ENCODE measurements at places on chromosomes 1 and 21.

- DNase-seq = peak; percentile 58
These were observed 12.0 kb upstream of the ZNF362 start for GRCh38 chr1:33244143-33244808.

GRCh38 chr1:235423214-235423652, 56.0 kb downstream of the TBCE start:
- no peak for DNase-seq

DNA sequence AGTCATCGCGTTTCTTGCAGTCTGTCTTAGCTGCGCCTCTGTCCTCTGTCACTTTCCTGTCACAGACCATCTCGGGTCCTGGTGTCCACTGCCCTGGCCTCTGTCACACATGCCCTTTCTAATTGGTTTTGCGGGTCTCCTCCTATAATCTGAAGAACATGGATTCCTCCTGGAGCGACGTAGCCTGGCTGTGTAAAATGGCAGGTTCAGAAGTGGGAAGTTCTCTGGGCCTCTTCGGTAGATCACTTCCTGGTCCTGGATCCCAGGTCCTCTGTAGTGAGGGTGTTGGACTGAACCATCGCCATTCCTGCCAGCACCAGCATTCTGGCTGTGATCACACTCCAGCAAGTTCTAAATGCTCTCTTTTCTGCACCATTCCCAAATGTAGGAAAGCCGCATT, 857 bp downstream of the FAM3B start:
- DNase-seq = no peak

- no peak for DNase-seq
These were observed 4.1 kb upstream of the PRDM16 start for GRCh38 chr1:3064901-3065300.

DNA sequence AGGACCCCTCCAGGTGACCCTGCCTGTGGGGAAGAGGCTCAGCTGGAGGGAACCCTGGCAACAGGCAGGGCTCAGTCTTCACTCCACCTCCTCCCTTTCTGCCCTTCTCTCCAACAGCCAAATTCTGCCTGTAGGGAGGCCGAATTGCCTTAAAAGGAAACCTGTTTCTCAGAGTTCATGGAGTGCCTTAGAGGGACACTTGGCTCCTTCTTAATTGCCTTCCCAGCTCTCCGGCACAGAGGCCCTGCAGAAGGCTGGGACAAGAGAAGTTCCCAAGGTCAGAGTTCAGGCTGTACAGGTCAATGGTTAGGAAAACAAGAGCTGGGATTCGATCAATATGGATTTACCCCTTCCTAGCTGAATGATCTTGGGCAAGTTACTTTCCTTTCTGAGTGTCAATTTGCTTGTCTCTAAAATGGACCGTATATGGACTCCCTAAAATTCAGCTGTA, 6.2 kb downstream of the CSRP1 start:
- no peak for DNase-seq

DNA sequence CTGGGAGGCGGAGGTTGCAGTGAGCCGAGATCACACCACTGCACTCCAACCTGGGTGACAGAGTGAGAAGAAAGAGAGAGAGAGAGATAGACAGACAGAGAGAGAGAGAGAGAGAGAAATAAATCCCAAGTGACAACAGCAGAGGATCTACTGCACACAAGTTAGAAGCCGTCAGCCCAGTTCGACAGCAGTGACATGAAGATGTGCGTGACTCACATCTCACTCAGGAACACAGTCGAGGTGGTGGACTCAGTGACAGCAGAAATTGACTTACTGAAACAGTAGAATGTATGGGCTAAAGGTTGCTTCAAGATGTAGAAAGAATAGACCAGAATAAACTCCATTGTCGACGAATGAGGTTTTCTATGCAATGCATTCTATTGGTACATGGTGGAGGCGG, 77.0 kb upstream of the KRTAP19-8 start:
- DNase-seq = no peak

DNA sequence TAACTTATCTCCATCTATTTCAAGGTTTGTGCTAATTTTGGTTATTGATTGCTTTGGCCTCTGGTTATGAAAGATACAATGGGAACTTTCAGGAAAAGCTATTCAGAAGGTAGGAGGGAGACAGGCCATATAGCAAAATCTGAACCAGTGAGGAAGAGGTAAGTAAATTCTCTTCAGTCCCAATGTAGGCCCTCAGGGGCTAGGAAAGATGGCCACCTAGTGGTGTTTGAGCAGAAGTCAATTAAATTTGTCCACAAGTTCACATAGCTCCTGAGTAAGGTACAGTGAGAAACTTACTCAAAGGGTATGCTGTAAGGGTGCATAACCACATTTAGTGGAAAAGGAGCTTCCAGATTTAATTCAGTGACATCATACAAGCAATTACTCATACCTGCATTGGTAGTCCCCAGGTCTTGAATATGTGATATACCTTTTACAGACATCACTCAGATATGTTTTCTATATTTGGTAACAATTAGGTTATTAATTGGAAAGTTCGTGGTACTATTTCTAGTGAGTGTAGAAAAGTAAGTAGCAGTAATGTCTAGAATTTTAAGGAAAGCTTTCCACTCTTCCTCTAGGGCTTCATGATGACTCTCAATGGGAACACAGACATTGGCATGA, 21.4 kb upstream of the FMO1 start:
- DNase-seq = peak; percentile 26

- DNase-seq = peak; percentile 27
These were observed 40.2 kb upstream of the FCER1A start for GRCh38 chr1:159261721-159262494.

GRCh38 chr21:14913638-14914037, 151.2 kb downstream of the NRIP1 start:
- no peak for DNase-seq

- no peak for DNase-seq
These were observed 17.8 kb downstream of the MTHFR start for GRCh38 chr1:11787804-11788436.

DNA sequence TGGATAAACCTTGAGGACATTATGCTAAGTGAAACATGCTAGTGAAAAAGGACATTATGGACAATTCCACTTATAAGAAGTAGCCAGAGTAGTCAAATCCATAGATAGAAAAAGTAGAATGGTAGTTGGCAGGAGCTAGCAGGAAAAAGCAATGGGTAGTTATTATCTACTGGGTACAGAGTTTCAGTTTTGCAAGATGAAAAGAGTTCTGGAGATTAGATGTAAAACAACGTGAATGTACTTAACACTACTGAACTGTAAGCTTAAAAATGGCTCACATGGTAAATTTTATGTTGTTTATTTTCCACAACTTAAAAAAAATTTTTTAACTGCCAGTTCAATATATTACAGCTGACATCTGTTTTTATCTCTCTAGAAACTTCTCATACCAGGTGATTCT, 19.4 kb downstream of the JAK1 start:
- DNase-seq = no peak

GRCh38 chr1:108152782-108153222, 47.3 kb downstream of the SLC25A24 start:
- no peak for DNase-seq

DNA sequence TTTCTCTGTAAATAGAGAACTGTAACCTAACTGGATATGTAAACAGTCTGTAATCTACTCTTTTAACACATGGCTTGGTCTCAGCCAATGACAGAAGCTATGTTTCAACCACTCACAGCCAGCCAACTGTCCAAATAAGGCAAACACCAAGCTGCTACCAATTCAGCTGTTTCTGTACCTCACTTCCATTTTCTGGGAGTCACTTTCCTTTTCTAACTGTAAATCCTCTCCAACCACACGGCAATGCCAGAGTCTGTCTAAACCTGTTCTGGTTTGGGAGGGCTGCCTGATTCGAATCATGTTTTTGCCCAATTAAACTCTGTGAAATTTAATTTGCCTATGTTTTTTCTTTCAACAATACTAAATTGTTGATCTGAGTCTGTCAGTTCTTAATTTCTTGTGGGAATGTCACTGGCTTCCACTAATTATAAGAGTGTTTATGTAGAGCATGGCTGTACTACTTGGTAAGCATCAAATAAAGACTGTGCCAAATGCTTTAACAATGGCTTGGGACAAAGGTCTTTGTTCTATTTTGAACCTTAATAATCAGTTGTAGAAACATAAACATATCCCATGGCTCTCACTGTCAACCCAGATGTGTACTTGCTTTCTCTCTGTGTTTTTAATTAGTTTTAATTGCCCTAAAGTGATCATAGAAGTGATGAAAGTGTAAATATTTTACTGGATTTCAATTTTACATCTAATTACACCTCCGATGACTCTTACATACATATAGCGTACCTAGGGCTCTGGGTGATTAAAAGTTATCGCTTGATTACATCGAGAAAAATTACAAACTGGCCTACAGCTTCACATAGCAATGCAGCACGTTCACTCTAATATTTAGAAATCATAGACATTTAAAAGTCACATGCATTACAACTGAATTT, 1144.6 kb upstream of the TMPRSS15 start:
- DNase-seq = no peak

DNA sequence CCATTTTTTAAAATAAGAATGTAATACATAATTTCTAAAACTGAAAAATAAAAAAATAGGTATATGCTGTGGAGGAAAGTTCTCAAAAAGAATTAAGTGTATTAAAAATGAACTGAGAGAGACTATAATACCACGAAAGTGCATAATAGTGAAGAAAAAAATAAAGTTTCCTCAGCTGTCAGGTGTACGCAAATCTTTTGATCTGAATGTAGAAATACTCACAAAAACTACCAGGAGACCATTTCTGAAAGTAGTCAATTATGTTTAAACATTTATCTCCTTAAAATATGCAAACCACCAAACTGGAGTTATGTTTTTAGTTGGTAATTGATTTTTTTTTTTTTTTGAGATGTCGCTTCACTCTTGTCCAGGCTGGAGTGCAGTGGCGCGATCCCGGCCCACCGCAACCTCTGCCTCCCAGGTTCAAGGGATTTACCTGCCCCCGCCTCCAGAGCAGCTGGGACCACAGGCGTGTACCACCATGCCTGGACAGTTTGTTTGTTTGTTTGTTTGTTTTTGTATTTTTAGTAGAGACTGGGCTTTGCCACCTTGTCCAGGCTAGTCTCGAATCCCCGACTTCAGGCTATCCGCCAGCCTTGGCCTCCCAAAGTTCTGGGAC, 1169.2 kb upstream of the B3GALT2 start:
- DNase-seq = no peak

GRCh38 chr1:154714638-154715037, 106.7 kb upstream of the ADAR start:
- no peak for DNase-seq

- DNase-seq = no peak
These were observed 629.1 kb downstream of the RWDD3 start for GRCh38 chr1:95863086-95863485.

- DNase-seq = no peak
These were observed 162.0 kb downstream of the HUNK start for GRCh38 chr21:32034850-32035249.

DNA sequence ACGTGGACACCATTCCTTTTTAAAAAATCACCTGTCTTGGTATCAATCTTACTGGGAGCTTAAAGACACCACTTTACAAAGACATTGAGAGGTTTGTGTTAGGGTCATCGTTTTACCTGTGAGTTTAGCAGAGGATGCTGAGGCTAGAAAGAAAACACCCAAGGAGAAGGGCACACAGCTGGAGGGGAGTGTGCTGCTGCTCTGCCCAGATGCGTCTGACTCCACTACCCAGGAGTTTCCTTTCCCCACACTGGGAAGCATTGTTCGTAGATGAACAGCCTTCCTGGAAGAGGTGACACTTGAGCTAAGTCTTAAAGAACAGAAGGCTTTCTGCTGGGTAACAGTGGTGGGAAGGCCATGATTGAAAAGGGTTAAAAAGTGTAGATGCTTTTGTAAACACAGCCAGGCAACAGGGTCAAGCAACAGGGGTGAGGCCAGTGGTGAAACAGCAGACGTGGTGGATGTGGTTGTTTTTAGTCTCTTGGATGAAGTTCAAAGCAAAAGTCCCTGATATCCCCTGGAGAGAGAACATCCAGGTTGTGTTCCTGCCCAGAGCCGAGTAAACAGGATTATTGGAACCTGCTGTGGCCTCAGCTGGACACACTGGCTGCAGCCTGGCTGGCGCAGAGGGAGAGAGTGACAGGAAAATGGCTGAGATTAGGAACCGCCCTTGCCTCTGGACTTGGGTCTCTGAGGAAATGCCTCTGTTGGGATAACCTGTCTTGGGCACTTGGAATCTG, 198.6 kb upstream of the JUN start:
- no peak for DNase-seq

DNA sequence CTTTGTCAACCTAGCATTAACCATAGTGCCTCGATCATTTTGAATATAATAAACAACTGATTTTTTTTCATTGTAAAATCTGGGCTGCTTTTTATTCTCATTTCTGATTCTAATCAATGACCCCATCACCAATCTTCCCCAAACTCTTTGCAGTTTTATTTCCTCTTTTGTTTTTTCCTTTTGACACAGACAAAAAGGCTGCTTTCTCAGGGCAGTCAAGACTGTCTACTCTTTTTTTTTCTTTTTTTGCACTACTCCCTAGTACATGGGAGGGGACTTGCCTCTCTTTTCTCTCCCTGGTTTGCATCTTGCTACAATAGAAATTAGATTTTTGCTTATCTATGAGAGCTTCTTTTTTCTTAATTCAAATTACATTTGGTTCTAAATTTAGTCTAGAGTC, 987.9 kb downstream of the ADGRL2 start:
- no peak for DNase-seq

GRCh38 chr1:229238674-229239415, 32.1 kb upstream of the RAB4A start:
- DNase-seq = no peak

- DNase-seq = no peak
These were observed 45.3 kb upstream of the RGS5 start for GRCh38 chr1:163248064-163248463.

Measured in epithelial cell of prostate (primary cell).